ENCODE measurements at places on chromosomes 2 and 18. TPM values are rescaled to one million over a fixed set of nuclear protein-coding genes. Genes with fewer than 3 reads are reported as not detected.

The PSMA8 gene
- total RNA-seq = not detected

The ALK gene
- total RNA-seq = not detected

The C2orf72 gene
- total RNA-seq = not detected

The AGXT gene
- total RNA-seq = not detected

The CNRIP1 gene
- 29.9 TPM for total RNA-seq

The ZFAND2B gene
- 22.1 TPM for total RNA-seq

Data from endothelial cell of coronary artery (primary cell).